ENCODE measurements at places on chromosomes 2 and 18. TPM values are rescaled to one million over a fixed set of nuclear protein-coding genes. Genes with fewer than 3 reads are reported as not detected.

OTX1 gene
- not detected for total RNA-seq

SCN2A gene
- not detected for total RNA-seq

VIL1 gene
- not detected for total RNA-seq

TEX51 gene
- total RNA-seq, result not detected

KATNAL2 gene
- 8.4 TPM for total RNA-seq

LYG1 gene
- total RNA-seq, result 0.52 TPM

DSG2 gene
- total RNA-seq, result 2.6 TPM

ARHGAP28 gene
- total RNA-seq, result 29.7 TPM

VWC2L gene
- 0.52 TPM for total RNA-seq

CPS1 gene
- total RNA-seq, result 3.7 TPM

NLRC4 gene
- 1.6 TPM for total RNA-seq
